ENCODE measurements at places on chromosomes 1 and 21. TPM values are rescaled to one million over a fixed set of nuclear protein-coding genes. Genes with fewer than 3 reads are reported as not detected.

The ADGRL4 gene
- total RNA-seq = 4.4 TPM

DNA sequence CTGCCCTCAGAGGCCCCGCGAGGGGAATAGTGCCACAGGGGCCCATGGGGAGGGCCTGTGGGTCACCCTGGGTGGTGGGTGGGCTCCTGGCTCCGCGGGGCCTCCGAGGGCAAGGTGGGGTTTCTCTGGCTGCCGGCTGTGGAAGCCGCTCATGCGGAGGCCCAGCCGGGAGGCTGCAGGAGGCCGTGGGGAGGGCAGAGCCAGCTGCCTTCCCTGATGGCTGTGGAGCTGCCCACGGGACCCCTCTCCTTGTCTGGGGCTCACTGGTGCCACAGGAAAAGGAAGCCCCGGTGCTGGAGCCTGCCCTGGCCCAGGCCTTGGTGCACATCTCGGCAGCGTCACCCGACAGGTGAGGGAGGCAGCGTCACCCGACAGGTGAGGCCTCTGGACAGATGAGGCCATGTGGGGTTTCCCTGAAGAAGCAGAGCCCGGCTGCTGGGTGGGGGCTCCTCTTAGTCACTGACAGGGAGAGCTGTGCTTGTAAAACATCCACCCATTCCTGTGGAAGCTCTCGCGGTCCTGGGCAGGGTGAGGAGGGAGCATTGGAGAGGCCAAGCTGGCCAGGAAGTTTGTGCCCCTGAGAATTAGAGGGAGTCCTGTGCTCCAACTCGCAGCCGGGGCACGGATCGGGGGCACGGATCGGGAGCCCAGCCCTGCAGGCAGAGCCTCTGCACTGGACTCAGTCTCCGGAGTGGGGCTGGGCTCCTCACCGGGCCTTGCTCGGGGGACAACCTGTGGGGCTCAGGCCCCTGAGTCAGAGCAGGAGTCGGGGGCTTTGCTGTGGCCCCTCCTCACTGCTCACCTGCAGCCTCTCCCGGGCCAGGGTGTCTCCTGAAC lies 6.1 kb downstream of the MIB2 start:
- DNase-seq = no peak

DNA sequence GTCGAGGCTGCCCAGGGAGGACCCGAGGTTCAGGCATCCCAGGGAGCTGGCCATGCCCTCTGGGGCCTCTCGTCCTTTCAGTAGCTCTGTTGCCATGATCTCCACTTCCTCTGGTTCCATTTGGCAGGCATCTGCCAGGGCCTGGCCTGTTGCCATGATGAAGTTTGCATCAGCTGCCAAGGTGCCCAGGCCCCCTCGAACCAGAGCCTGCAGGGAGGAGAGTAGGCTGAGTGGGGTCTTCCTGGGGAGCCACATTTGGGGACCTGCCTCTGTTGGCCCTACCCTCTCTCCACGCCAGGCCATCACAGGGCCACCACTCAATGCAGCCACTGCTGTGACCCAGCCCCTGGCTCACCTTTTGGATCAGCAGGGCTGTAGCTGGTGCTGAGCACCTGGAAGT lies 16.4 kb upstream of the KIF21B start:
- DNase-seq = no peak

DNA sequence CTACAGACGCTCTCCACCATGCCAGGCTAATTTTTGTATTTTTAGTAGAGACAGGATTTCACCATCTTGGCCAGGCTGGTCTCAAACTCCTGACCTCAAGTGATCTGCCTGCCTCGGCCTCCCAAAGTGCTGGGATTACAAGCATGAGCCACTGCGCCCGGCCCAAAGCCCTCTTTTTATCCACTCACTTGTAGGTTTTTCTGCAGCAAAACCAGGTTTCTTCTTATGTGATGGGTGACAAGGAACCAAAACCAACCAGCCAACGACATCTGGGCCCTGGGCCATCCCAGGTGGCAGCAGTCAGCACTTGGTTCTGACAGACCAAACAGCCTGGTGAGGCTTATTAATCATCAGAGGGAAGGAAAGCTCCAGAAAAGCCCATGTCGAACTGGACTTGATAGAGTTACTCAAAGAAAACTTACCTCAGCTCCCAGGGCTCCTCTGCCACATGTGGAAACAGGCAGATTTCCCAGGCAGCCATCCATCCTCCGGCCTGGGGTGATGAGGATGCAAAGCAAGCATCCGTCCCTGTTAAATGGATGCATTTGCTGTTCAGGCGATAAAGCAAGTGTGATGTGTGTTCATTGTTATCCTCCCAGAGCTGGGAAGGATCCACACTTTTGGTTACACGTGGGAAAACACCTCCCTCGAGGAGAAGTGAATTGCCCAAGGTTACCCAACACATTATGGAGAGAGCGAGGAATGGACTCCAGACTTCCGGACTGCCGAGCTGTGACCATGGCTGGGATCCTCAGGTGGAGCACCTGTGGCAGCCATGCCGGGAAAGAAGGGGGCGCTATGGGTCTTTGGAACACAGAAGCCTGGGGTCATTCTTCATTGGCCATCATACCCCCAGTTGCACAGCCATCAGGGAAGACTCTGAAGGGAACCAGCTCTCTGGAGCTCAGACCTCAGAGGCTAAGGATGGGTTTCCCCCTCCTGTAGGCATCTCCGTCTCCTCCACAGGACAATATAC lies 118.8 kb downstream of the HUNK start:
- DNase-seq = no peak

DNA sequence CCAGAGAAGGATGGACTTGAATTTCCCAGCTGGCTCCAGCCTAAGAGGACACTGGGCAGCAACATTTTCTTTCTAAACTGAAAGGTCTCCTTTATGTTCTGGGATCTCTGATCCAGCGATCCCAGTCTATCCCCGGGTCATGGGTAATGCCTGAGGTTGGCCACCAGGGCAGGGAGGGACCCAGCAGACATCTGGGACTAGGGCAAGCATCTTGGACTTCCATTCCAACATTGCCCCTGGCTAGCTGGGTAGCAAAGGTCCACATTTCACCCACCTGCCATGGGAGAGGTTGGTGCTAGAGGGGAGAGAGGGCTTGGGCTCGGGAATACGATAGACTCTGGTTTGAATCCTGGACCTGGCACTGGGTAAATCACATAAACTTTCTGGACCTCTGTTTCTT lies 84.6 kb downstream of the LRRN2 start:
- no peak for DNase-seq

The TFF2 gene
- total RNA-seq = not detected

- no peak for DNase-seq
Measured at GRCh38 chr1:156948708-156949107, 28.3 kb downstream of the LRRC71 start.

Data from cerebellum (tissue), 4 donors.